ENCODE measurements at places on chromosomes 4 and X. TPM values are rescaled to one million over a fixed set of nuclear protein-coding genes. Genes with fewer than 3 reads are reported as not detected.

DNA sequence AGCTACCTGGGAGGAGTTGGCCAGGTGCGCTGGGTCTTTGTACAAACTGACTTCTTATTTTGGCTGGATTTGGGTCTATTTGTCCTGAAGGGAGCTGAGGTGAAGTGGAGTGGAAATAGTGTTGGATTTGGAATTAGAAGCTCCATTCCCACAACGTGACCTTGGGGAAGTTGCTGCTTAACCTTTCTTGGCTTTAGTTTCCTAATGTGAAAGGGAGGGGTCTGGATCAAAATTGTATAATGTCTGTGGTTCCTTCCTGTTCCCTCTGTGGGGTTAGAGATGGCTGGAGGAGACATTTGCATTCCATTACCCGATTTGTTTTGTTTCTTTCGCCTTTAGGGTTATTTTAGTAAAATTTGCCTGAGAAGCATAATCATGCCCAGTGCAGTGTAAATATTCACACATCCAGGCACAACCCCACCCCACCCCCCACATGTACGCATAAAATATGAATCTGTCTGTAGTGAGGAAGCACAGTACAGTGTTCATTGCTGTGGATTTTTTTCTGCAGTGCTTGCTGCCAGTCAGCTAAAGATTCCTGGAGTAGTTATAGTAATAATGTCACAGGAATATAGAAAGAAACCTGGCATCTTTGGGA lies 21.5 kb downstream of the JADE1 start:
- no peak for DNase-seq

JAKMIP1 gene
- not detected for total RNA-seq

CT55 gene
- total RNA-seq: 0.21 TPM

DNA sequence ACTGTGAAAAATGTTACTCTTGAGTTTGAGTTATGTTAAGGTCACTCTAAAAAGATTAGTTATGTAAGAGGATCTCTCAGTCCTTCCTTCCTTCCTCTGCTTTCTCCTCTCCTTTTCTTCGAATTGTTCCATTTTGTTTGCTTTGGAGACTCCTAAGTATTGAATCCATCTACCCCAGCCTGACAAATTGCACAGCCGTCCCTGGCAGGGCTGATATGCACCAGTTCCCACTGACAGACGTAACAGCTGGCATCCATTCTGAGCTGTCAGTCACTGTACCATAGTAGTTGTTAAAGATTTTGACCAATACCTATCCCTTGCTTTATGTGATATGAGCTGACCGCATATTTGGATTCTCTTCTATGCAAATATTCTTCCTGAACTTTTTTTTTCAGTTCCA lies 210.7 kb upstream of the IGFBP7 start:
- no peak for DNase-seq

- DNase-seq: no peak
Observed at GRCh38 chrX:47587906-47588735, 5.9 kb downstream of the TIMP1 start.

GRCh38 chr4:72286185-72286584 lies 254.4 kb downstream of the NPFFR2 start:
- DNase-seq: no peak

- no peak for DNase-seq
Observed at GRCh38 chr4:8591626-8592365, 769 bp upstream of the CPZ start.

GDPD2 gene
- 0.13 TPM for total RNA-seq

Measured in endothelial cell (in vitro differentiated cells).